ENCODE measurements at places on chromosomes 13 and 19.
A peak's percentile ranks its signal among the peaks of the same experiment; 100 is the strongest.

GRCh38 chr19:21749090-21749489 is 18.3 kb downstream of the ZNF100 start:
- no peak for DNase-seq

GRCh38 chr19:7545904-7546303 is 10.4 kb downstream of the PNPLA6 start:
- no peak for DNase-seq

- no peak for DNase-seq
These were observed 14.2 kb upstream of the TUBGCP3 start for GRCh38 chr13:112602189-112602588.

GRCh38 chr19:35534803-35535480 is 1.7 kb downstream of the GAPDHS start:
- no peak for DNase-seq

DNA sequence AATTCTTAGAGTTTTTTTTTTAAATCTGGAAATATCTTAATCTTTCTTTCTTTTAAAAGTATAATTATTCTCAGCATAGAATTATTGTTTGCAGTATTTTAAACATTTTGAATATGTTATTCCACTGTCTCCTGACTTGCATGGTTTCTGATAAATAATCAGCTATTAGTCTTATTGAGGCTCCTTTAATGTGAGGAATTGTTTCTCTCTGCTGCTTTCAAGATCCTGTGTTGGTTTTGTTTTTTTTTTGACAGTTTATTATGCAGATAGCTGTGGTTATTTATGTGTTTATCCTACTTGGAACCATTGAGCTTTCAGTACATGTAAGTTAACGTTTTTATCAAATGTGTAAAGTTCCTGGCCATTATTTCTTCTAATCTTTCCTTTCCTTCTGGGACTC is 477.9 kb upstream of the HTR2A start:
- no peak for DNase-seq

GRCh38 chr19:37983916-37984315 is 76.9 kb downstream of the SIPA1L3 start:
- no peak for DNase-seq

GRCh38 chr19:47446534-47447469 is 24.9 kb downstream of the SLC8A2 start:
- peak; percentile 28 for DNase-seq

DNA sequence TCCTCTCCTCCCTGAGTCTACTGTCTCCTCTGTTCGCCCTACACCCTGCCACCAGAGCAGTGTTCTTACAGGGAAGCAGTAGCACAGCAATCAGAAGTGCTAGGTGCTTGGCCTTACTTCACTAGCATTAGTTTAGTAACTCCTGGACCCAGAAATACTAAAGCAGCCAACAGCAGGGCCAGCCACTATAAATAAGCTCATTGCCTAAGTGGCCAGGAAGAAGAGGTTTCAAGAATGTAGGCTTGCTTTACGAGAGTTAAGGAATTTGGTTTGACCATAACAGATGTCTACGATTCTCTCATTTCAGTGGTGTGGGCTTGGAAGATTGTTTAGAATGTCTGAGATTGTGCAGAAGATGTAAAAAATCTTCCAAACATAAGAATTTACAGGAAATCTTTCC is 103.3 kb downstream of the ZAR1L start:
- DNase-seq: peak; percentile 26

- peak; percentile 79 for DNase-seq
These were observed 20.0 kb downstream of the ZNF780B start for GRCh38 chr19:40035996-40036395.

- no peak for DNase-seq
These were observed 90.2 kb downstream of the SPACA7 start for GRCh38 chr13:112466132-112467058.

- no peak for DNase-seq
These were observed 5.6 kb downstream of the SAFB start for GRCh38 chr19:5628461-5628860.

- no peak for DNase-seq
These were observed 14.8 kb upstream of the PROZ start for GRCh38 chr13:113143466-113144254.

DNA sequence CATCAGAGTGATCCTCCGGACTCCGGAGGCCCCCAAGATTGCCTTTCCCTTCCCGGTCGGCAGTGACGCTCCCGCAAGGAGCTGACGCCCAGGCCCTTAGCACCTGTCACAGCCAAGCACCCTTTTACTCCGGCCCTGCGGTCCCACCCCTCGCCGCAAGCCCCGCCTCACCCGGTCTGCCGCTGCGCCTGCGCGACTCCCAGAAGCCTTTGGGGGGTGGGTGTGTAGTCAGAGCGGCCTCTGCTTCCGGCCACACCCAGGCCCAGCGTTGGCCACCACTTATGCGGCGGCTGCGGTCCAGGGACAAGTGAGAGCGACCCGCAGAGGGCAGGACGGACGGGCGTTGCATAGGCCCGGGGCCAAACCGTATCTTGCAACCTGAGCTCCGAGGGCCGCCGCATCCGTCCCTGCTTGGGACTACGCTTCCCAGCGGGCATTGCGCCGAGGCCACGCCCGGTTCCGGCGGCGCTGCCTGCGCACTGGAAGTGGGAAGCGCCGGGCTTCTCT is 441 bp upstream of the ZFP28 start:
- no peak for DNase-seq

DNA sequence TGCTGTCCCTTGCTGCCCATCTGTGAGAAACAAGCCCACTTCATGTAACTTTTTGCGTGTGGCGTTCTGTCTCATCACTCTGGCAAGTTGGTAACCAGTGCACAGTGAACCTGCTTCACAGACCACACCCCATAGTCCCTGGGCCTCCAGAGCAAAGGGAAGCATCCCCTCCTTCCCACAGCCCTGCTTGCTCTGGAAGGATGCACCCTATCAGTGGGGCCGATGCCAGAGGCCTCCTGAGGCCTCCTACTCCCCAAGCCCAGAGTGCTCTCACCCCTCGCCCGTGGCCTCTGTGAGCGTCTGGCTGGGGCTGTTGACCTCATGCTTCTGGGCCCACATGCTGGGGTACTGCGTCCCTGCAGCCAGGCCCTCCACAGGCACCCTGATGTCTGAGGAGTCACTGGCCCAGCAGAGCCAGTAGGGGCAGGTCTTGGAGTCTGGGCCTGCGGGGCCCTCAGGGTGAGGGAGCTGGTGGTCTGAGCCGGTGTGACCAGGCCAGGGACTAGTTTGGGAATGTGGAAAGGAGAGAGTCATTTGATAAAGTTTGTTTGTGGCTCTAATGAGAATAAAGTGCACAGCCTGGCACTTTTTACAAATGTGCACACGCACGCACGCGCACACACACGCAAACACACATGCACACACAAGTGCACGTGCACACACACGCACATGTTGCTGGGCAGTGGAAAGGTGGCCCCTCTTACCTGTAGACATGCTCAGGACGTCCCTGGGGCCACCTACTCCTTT is 5.1 kb downstream of the TMEM86B start:
- no peak for DNase-seq

- DNase-seq: no peak
These were observed 2.7 kb upstream of the REXO1 start for GRCh38 chr19:1850809-1851653.

GRCh38 chr19:5832527-5833216 is 6.8 kb downstream of the FUT6 start:
- no peak for DNase-seq

DNA sequence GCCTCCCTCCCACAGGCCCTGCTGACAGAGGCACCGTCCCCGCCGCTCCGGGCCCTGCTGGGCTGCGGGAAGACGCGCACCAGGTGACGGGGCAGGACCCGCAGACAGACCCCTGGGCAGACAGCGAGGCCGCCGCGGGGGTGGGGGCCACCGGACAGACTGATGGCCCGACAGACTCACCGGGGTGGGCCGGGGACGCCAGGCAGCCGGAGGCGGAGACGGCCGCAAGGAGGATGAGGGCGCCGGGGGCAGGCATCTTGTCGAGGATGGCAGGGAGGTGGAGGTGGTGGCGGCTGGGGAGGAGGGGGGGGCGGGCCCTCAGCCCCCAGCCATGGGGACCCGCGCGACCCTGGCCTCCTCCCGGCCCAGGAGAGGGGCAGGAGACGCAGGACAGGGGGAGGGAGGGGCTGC is 309 bp downstream of the LMTK3 start:
- DNase-seq: no peak

GRCh38 chr19:37778613-37779126 is 716 bp downstream of the ZNF573 start:
- DNase-seq: no peak

DNA sequence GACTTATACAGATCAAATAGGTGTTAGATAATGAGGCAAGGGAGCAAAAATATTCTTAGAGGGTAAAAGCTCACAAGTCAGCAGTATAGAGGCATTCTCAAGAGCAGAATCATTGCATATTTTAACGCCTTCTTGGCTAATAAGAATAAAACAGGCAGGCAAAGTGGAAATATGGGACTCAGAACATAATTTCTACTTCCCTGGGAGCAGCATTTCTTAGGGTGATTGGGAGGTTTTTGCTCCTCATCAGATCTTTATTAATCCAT is 39.6 kb downstream of the LHFPL6 start:
- no peak for DNase-seq

DNA sequence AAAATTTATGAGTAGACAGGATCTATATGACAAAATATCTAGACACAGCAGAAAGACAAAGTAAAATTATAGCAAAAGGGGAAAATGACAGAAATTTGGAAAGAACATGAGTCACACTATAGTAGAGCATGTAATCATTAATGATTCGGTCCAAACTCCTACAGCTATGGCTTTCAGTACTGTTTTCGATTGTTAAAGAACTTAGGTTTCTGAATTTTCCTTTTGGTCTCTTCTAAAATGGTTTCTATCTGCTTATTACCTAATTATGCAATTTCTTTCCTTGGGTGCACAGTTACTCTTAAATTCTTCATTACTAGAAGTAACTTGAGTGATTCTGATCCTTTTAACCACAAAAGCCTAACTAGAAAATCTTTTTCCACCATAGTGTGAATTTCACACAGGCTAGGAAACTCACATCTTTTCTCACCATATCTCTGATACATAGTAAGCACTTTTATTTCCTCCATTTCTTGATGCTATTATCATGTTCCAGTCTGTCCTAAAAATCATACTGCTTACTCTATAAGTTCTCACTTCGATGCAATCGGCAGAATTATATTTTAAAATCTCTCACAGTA is 1101.4 kb downstream of the PCDH9 start:
- DNase-seq: no peak

DNA sequence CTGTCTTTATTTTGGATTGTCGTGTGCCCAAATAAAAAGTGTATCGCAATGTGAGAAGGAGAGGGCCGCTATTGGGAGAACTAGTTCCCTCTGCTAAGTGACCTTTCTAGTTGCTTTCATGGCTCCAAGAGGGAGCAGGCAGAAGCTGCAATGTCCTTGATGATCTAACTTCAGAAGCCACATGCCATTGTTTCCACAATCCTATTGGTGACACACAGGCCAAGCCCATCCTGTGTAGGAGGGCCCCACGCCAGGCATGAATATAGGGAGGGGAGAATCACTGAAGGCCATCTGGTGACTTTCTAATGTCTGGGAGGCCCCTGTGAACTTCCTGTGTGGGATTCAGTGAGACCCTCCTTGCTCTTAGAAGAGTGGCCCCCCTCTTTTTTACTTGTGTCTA is 47.8 kb upstream of the KPNA3 start:
- DNase-seq: no peak

- peak; percentile 32 for DNase-seq
These were observed 351.2 kb downstream of the DNAJC15 start for GRCh38 chr13:43374621-43375020.

- peak; percentile 90 for DNase-seq
These were observed 16.3 kb downstream of the ELAVL1 start for GRCh38 chr19:7989071-7989575.

- peak; percentile 33 for DNase-seq
These were observed 406.4 kb downstream of the KCNRG start for GRCh38 chr13:50421473-50422130.

GRCh38 chr19:6373813-6374108 is 1.2 kb downstream of the ALKBH7 start:
- no peak for DNase-seq

DNA sequence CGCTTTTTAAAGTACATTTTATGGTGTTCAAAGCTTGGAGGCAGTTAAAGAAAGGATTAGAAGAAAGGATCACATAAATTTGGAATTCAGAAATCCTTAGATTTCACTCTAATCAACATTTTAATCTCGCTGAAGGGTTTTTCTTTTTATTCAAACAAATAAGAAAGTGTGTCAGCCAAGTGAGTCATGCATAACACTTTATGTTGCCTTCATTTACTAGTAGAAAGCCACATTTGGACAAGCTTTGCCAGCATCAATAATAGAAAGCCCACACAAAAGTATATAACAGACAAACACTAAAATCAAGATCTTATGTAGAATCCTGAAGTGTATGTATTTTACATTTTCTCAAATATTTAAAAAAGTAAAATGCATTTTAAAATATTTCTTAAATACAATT is 154.9 kb upstream of the TRPC4 start:
- no peak for DNase-seq

GRCh38 chr19:4518345-4519171 is at the start of gene PLIN4:
PLIN4 (minus strand) TSS chr19:4518486; CDS start chr19:4518272, 214 bp downstream.
- peak; percentile 39 for DNase-seq

- no peak for DNase-seq
These were observed 11.1 kb downstream of the PDE4A start for GRCh38 chr19:10431254-10431942.

DNA sequence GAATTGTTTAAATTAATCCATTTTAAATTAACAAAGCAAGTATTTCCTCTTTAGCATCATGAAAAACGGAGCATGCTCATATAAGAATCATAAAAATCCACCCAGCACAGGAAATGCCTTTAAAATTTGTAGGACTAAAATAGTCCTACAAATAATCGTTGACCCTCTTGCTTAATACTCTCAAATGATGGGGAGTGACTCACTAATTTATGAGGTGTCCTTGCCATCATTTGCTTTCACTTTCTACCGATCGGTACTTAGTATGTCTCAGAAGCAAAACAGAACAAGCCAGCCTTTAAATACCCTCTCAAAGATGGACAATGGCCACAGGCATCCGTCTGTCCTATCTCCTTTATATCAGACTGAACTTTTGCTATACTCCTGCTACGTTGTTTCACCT is 97.2 kb downstream of the SUCLA2 start:
- no peak for DNase-seq
